ENCODE measurements at places on chromosomes 6 and 20.
A peak's percentile ranks its signal among the peaks of the same experiment; 100 is the strongest.

DNA sequence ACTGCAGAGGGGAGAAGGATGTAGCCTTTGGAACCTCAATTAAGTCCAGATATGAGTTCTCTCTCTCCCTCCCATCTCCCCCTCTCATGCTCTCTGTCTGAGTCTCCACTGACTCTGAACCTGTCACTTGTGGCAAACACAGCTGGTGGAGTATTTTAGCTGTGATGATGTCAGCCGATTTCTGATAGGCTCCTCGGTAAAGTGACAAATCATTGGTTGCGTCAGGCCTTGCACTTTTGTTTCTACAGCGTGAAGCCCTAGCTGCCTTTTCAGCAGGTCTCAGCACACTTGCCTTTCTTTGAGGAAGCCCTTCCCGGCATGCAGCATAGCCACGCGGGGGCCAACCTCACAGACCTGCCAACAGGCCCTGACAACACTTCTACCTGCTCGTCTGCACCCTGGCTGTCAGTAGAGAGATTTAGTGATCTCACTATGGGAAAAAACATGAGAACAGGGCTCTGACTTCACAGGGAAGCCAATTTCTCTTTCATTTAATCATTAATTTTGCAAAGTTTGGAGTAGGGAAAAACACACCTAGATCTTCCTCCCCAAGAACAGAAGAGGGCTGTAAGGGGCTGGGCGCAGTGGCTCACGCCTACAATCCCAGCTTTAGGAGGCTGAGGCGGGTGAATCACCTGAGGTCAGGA lies 84.4 kb downstream of the GMPR start:
- peak; percentile 84 for DNase-seq

DNA sequence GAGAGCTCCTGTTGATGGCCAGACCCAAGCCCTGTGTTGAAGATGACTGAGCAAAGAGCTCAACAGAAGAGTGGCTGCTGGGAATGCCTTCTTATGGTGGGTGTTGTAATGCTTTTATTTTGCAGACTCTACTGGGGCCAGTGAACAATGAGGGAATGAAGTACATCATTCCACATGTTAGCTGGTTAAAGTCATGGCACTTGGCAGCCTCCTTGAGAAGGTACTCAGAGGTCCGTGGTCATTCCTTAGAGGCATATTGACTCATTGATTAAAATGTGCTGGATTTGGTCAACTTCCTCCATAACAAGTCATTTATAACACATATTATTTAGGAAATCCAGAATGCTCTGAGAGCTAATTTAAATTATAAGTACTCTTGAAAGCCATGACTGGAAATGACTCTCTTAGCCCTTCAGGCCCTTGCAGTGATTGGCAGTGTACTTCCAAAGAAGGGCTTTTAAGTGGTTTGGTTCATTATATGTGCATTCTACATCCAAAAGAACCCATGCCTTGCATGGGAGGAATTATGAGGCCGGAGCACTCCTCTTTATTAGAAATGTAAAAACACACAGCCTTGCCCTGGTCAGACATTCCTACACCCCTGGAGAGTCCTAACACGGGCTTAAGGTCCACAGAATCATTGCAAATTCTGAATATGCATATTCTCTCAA lies 976.9 kb downstream of the KIF16B start:
- DNase-seq, result no peak

- no peak for DNase-seq
Measured at GRCh38 chr6:144957236-144957937, 672.3 kb downstream of the UTRN start.

DNA sequence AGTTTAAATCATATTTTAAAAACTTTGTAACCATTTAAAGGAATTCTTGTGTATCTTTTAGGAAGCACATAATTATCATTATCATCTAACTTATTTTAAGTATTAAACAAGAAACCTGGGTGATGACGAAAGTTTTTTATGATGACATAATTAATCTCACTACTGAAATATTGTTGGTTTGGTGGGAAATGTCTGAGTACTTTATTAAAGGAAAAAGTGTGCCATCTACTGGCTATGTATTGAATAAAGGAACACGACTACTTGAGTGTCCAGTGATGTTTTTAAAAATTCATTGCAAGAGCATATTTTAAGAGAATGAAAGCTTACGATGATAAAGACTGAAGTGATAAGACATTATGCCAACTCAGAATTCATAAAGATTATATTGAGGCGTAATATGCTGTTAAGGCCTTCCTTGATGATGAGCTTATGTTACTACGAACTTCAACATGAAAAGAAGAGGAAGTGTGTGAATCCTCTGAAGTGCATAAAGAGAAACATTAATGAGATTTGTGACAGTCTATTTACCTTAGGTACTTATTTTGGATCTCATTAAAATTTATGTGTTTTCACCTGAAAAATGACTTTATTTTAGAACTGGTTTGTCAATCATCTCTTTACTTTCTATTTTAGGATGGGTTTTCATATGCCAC lies 12.0 kb upstream of the TRMT11 start:
- peak; percentile 63 for DNase-seq

DNA sequence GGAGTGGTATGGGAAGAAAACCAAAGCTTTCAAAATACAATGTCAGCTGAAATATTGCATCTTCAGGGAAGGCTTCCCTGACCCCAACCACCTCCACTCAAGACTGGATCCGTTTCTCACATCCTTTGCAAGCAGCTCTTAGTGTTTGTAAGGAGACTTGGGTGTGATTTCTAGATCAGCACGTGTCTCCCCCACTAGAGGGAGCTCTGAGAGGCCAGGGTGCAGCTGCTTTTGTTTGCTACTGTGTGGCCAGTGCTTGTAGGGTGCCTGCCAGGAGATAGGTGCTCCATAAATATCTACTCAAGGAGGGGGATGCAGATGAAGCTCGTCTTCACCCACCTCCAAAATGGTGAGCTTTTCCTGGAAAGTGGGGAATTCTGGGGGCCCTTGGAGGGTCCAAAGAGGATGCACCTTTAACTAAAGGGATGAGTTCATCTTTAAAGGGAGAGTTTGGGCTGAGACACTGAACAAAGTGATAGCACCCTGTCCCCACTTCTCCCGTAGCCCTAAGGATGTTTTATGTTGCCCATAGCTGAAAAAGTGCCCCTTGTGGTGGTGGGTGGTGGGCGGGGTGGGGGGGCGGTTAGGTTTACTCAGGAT lies 52.6 kb upstream of the MAFB start:
- peak; percentile 47 for DNase-seq

- DNase-seq, result no peak
Measured at GRCh38 chr20:6558341-6558740, 209.1 kb upstream of the BMP2 start.
